Left colon (tissue), 2 donors: ENCODE measurements at places on chromosomes 11 and 22. TPM values are rescaled to one million over a fixed set of nuclear protein-coding genes. Genes with fewer than 3 reads are reported as not detected.

LRP4 gene
- 6.7 TPM for total RNA-seq

NPTXR gene
- 2.5 TPM for total RNA-seq

SAA2 gene
- 1.1 TPM for total RNA-seq

TRIM51 gene
- not detected for total RNA-seq

MGAT3 gene
- total RNA-seq = 10.7 TPM

ART1 gene
- not detected for total RNA-seq

GPHA2 gene
- not detected for total RNA-seq

ACRV1 gene
- not detected for total RNA-seq

TRIM49 gene
- not detected for total RNA-seq

SEC14L6 gene
- 0.27 TPM for total RNA-seq

GAB4 gene
- not detected for total RNA-seq

C11orf87 gene
- not detected for total RNA-seq

CPT1A gene
- 261 TPM for total RNA-seq

SEPTIN5 gene
- total RNA-seq = 4.6 TPM

CSNK2A3 gene
- total RNA-seq = 1.5 TPM

C11orf86 gene
- 82.9 TPM for total RNA-seq

CHRM1 gene
- total RNA-seq = 0.98 TPM

RFPL1 gene
- not detected for total RNA-seq

IFITM10 gene
- 0.87 TPM for total RNA-seq

MCHR1 gene
- not detected for total RNA-seq

DCDC1 gene
- total RNA-seq = not detected

DBX1 gene
- total RNA-seq = not detected

SEC14L2 gene
- total RNA-seq = 4.6 TPM

SLC22A12 gene
- total RNA-seq = not detected

INS gene
- not detected for total RNA-seq

ADAMTS8 gene
- 3.4 TPM for total RNA-seq

TAF1D gene
- 80.6 TPM for total RNA-seq

CD248 gene
- total RNA-seq = 13.7 TPM

ZBTB16 gene
- 75.1 TPM for total RNA-seq

MUC6 gene
- total RNA-seq = not detected

KRTAP5-7 gene
- total RNA-seq = 0.61 TPM

GRIA4 gene
- 0.89 TPM for total RNA-seq

PRDM11 gene
- 9.7 TPM for total RNA-seq

TANGO2 gene
- total RNA-seq = 29.9 TPM

RIMBP3B gene
- total RNA-seq = not detected

FAM111B gene
- total RNA-seq = 5.7 TPM

PRR33 gene
- not detected for total RNA-seq

PANX3 gene
- total RNA-seq = not detected

KCNJ4 gene
- not detected for total RNA-seq

ARHGAP8 gene
- total RNA-seq = 35.3 TPM

SUSD2 gene
- total RNA-seq = 1.9 TPM

CD59 gene
- total RNA-seq = 271 TPM

OR52R1 gene
- not detected for total RNA-seq

CCDC87 gene
- 0.46 TPM for total RNA-seq

ATF4 gene
- total RNA-seq = 277 TPM

KCNE3 gene
- total RNA-seq = 37.7 TPM

CHRNA10 gene
- total RNA-seq = 0.81 TPM

TIMP3 gene
- total RNA-seq = 59.3 TPM

OR5D18 gene
- total RNA-seq = not detected

OR4C12 gene
- total RNA-seq = not detected

LMO1 gene
- not detected for total RNA-seq

NNMT gene
- total RNA-seq = 42.2 TPM
